Stimulated activated CD4-positive, alpha-beta T cell treated with anti-CD3 and anti-CD28 coated beads, Interleukin-1b, Interleukin-23, amount 100 ng/mL, for 1 hour (primary cell): ENCODE measurements at places on chromosomes 2 and 18.

- no peak for DNase-seq
Measured at GRCh38 chr18:37524498-37525261, 40.9 kb downstream of the CELF4 start.

- no peak for DNase-seq
Measured at GRCh38 chr2:149037851-149038250, 648 bp upstream of the LYPD6B start.

DNA sequence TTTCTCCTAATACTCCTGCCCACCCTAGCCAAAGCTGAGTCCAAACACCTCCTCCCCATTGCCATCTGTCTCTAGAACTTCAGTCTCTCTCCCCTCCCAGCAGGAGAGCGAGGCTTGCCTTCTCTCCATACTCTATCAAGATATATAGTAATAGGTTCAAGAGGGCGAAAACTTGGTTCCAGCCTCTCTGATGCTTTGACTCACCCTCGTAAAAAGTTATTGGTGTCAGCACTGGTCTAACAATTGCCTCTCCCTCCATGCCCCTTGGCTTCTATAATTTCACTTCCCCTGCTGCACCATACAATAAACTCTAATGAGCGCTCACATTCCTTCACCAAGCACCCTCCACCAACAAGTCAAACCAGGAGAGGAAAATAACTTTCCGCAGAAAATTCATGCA is 797.3 kb downstream of the BCL11A start:
- DNase-seq = no peak

- DNase-seq = no peak
Measured at GRCh38 chr2:223647258-223647952, 45.2 kb upstream of the SCG2 start.

DNA sequence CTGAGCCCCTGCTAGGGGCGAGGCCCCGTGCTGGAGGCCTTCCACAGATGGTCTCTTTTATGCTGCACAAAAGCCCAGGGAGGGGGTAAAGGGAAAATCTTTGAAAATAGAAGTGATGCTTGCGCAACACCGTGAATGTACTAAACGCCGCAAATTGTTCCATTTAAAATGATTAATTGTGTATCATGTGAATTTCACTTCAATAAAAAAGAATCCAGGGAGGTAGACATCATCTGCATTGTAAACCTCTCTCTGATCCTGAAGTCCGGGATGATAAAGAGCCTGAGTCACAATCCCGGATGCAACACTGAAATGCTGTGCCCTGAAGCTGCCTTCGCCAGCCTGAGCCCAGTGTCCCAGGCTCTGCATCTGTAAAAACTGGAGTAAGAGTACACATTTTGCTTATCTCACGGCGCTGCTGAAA is 107.7 kb upstream of the PPP1CB start:
- no peak for DNase-seq

DNA sequence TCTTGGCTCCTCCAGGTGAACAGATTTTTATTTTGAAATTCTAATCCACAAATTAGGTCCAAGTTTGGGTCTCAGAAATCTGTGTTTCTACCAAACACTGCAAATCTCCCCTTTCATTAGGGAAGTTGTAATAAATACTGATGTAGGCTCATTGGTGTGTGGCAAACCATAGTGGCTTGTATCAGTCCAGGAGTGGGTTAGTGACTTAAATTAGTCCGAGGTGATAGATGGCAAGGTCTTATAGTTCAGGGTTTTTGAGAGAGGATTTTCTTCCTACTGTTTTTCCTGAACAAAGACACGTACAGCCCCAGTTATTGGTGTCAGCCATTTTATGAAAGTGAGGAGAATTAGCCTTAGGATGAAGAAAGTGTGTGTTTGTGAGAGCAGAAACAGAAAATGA is 74.6 kb downstream of the RPRM start:
- no peak for DNase-seq

GRCh38 chr2:130337735-130338325 is 4.9 kb upstream of the IMP4 start:
- DNase-seq = no peak

- DNase-seq = no peak
Measured at GRCh38 chr18:10228326-10228725, 226.1 kb upstream of the APCDD1 start.

DNA sequence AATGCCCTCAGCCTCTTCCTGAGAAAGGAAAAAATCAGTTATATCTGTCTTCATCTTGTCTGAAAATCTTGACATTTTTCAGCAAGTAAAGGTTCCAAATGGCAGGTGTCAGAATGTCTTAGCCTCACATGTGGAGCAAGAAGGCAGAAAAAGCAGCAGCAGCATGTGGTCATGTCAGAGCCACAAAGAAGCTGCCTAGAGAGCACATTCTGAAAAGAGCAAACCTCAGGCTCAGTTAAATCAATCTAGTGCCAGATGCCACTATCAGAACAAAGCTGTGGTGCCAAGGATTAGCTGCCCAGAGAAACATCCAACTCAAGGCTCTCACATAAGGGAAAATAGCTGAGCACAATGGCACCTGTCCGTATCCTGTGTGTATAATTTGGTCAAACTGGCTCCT is 105.9 kb downstream of the SRBD1 start:
- DNase-seq = no peak

- DNase-seq = no peak
Measured at GRCh38 chr2:62116983-62117382, 78.9 kb upstream of the B3GNT2 start.

- no peak for DNase-seq
Measured at GRCh38 chr2:88125924-88126771, 1.7 kb downstream of the FABP1 start.

- DNase-seq = no peak
Measured at GRCh38 chr2:198008230-198008629, 203.8 kb downstream of the PLCL1 start.

DNA sequence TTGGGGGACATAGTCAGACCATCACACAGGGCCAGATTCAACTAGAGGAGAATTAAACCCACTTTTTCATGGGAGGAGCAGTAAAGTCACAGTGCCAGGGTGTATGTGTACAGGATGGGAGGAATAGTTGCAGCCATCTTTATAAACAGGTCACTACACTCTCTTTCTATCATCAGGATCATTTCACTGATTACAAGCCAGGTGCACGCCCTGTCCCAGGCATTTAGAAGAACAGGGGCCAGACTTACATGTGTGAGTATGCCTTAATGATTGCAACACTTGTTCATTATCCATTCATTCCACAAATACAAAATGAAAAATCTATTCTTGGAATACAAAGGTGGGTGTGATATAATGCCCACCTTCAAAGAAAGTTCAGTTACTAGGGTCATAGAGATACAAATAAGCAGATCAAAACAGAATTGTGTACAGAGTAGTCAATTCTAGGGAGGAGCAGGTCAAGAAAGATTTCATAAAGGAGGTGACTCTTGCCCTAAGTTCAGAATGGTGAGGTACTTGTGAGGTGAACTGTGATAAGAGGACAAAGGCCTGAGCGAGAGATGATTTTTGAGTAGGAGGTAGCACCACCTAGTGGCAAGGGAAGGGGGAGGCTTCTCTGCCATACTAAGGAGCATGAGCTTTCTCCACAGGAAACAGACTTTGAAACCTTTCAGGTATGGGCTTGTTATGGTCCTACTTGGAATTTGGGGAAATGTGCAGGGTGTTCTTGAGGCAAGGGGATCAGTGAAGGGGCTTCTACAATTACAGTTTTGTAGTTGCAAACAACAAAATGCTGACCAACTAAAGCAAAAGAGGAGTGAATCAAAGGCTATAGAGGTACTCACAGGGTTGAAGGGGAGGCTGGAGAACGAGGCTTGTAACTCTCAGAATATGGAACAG is 156.3 kb downstream of the SUCLG1 start:
- DNase-seq = no peak

- no peak for DNase-seq
Measured at GRCh38 chr2:32862269-32863055, 84.3 kb upstream of the LTBP1 start.

DNA sequence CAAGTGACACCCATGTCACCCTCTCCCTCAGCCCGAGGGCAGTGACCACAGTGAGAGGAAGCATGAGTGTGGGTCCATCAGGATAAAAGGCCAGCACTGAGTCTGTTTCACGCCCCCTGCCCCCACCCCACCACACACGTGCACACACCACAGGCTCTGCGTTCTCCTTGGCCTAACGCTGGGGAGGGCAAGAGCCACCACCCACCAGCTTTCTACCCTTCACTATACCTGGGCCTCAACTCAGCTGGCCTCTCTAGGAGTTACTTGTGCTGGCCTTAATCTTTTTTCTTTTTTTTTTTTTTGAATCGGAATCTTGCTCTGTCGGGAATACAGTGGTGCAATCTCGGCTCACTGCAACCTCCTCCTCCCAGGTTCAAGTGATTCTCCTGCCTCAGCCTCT is 140.5 kb downstream of the ZFP36L2 start:
- DNase-seq = no peak

- DNase-seq = no peak
Measured at GRCh38 chr2:51231071-51231470, 199.1 kb upstream of the NRXN1 start.

DNA sequence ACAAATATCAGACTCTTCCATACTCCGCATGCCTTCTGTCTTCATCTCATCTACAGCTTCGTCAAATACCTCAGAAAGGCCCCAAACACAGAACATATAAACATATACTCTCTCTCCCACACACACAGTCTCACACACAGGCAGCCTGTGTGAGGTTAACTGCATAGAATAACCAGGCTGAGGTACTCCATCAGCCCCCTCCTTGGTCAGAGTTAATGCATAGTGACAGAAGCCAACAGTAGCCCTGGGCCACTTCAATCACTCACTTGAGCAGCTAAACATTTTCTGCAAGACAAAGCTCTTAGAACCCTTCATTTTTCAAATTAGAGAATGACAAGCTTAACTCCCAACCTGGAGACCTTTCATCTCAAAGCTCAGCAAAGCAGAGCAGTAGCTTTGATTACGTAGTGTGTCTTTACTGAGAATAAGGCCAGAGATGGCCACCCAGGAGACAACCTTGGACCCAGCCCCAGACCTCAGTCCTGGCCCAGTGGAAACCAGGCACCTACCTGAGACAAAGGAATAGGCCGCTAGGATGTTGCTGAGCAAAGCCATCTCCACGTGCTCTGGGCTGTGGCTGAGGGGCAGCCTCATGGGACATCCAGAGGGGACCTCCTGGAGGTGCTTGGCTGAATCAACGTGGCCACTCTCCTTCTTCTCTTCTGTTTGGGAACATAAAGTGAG is 43.0 kb downstream of the EVA1A start:
- DNase-seq = no peak

GRCh38 chr2:30707304-30707903 is 99.8 kb downstream of the CAPN13 start:
- DNase-seq = no peak

DNA sequence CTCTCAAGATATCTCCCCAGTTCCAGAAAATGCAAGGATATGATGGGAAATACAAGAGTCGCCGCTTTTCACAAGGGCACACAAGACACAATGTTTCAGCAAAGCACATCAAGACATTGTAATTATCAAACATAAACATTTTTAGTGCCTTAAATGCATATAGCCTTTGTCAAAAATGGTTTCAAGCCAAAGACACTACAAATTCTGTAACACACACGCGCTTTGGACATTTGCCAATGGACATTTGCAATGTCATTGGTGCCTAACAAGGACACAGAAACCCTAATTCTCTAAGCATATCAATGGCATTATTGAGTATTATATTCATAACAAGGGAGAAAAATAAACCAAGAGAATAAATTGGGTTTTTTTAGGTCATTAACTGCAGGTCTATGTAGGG is 16.1 kb downstream of the ADD2 start:
- DNase-seq = no peak

GRCh38 chr18:38459131-38459994 is 893.8 kb upstream of the CELF4 start:
- DNase-seq = no peak

DNA sequence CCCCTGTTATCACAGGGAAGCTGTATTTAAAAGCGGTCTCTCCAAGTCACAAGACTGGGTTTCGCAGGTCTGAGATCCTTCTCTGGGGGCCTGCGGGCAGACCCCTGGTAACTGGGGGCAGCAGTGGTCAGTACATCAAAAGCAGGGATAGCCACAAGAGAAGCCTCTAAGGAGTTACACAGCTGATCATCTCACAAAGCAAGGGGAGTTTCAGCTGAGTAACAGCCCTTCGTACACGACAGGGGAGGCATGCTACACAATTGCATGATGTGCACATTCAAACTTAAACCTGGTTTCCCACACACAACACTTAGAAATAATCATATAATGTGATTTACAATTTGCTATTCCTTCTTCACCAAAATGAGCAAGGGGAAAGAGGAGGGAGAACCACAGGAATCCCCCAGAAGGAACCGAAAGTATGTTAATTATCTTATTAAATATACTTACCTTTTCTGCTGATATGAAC is 87.5 kb downstream of the TMEM131 start:
- DNase-seq = no peak

DNA sequence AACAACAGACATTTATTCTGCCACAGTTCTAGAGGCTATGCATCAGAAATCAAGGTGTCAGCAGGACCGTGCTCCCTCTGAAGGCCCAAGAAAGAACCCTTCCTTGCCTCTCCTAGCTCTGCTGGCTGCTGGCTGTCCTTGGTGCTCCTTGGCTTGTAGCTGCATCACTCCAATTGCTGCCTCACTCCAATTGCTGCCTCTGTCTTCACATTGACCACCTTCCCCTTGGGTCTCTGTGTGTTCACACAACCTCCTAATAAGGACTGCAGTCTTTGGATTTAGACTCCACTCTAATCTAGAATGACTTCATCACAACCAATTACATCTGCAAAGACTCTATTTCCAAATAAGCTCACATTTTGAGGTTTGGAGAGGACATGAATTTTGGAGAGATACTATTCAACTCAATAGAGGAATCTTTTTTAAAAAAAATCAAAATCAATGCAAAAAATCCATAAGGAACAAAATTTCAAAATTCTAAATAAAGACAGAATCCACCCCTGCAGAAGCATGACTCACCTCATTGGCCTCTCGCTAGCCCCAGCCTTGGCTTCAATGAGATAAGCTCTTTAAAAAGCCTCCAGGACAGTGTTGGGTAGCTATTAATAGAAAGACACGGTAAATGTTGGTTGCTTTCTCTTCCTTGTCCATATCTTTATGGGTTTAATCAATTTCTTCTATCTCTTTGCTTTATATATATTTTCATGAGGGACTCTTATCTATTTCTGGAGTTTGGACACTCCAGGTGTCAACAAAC is 267.6 kb upstream of the MGAT5 start:
- no peak for DNase-seq

- no peak for DNase-seq
Measured at GRCh38 chr18:13309748-13310670, 91.4 kb downstream of the LDLRAD4 start.

DNA sequence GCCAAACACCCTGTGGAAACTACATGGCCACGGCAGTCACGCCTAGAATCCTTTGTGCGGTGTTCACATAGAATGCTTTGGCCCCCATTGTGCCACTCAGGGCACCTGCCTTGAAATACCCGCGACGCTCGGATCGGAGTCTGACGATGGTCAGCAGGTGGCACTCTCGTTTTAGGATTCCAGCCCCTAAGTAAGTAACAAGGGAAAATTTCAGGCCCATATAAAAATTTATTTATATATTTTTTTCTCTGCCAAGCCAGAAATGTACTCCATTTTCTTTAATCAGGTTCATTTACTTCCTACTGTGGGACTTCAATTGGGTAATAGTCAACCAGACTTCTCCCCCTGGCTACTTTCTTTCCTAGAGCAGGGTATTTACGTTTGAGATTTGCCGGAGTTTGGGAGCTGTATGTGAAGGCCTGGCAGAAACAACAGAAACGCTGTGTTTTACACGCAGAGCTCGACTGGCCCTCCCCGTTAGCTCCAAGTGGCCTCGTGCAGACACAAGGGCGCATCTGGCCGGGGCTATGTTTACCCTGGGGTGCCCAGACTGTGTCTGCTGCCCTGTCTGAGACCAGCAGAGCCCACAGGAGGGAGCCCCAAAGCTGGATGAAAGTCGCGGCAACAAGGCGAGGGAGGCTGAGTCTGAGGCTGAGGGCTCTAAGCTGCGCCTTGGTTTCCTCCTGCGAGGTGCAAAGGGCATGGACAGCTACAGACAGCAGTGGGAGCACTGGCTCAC is 41.6 kb downstream of the LRRC30 start:
- DNase-seq = no peak
